ENCODE measurements at places on chromosomes 16 and 17.

GRCh38 chr17:70295329-70295728 lies 126.0 kb downstream of the KCNJ2 start:
- DNase-seq, result no peak

- no peak for DNase-seq
Observed at GRCh38 chr16:48612611-48613010, 2.6 kb upstream of the N4BP1 start.

DNA sequence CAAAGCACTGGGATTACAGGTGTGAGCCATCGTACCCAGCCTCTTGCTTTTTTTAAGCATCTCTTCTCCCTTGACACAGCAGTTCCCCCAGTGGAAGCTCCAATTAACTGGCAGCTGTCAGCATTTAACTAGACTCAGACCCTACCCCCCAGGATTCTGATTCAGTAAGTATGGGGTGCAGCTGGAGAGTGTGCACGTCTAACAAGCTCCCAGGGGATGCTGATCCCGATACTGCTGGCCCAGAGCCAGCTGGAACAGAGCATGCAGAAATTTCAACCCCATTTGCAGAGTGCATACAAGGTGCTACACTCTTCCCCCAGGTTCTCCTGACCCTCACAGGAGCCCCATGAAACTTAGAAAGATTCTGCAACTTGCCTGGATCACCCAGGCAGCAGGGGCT lies 27.7 kb upstream of the BCO1 start:
- DNase-seq, result no peak

DNA sequence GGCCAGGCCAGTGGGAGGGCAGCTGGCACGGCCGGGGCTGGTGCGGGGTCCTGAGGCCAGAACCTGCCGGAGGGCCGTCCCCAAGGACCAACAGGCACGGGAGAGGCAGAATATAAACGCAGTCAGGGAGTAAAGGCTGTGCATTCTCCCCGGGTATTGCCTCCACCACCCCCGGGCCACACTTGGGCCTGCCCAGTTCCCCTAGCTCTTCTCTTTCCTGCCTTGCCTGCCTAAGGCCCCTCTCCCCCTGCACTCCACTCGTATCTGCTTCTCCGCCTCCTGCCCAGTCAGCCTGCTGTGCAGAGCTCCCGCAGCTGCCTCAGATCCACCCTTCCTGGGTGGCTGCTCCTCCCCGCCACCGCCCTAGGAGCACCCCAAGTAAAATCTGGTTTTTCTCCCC lies 5.0 kb upstream of the RPH3AL start:
- DNase-seq, result no peak

GRCh38 chr17:58831780-58832179 lies 76.1 kb downstream of the PPM1E start:
- no peak for DNase-seq

DNA sequence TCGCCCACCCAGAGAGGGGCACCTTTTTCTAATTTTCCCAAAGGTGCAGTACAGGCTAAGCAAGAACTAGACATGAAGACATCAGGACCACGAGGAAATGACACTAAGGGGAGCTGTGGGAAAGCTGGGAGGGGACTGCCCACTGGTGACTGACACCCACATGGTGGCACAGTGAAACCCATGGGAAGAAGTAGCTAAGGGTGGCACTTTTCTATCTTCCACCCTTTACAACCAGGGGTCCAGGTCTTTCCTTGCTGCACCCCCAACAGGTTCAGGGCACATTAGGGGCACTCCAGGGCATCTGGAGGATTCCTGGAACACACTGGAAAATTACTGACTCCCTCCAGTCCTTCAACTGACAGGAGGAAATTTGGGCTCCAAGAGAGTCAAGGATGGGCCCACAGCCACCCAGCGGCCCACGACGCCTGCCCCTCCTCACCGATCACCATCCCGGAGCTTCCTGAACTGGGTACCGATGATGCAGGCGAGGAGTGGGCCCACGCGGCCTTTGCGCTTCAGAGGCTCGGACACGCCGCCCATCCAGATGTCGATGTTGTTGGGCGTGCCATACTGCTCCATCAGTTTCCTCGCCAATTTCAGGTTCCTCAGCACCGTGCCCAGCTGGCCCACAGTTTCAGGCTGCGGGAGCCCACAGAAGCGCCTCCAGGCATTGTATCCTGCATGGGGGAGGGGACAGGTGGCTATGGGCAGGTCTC lies 9.4 kb downstream of the MPO start:
- no peak for DNase-seq

GRCh38 chr16:19874026-19874425 lies 10.6 kb downstream of the GPRC5B start:
- DNase-seq, result no peak

GRCh38 chr16:88806491-88807111 lies 3.0 kb downstream of the CDT1 start:
- no peak for DNase-seq

DNA sequence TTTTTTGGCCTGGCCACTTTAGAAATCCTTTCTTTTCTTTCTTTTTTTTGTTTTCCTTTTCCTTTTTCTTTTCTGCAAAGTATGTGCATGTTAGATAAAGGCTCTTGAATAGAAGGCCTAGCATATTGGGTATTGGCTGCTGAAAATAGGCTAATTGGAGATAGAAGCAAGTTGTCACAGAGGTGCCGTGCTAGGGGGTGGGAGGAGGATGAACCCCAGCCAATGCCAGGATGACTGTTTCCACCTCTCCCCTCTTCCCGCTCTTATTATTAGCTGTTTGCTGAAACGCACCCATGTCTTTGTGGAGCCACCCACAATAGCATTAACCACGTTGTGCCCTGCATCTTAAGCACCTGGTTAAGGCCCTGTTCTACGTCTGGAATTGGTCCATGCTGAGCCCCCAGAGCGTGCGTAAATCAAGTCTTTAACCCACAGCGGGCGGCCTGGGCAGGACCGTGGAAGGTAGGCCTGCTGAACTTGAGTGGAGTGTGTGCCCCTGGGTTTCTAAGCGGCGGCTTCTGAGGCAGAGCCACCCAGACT lies 123.6 kb downstream of the MSI2 start:
- DNase-seq, result no peak

DNA sequence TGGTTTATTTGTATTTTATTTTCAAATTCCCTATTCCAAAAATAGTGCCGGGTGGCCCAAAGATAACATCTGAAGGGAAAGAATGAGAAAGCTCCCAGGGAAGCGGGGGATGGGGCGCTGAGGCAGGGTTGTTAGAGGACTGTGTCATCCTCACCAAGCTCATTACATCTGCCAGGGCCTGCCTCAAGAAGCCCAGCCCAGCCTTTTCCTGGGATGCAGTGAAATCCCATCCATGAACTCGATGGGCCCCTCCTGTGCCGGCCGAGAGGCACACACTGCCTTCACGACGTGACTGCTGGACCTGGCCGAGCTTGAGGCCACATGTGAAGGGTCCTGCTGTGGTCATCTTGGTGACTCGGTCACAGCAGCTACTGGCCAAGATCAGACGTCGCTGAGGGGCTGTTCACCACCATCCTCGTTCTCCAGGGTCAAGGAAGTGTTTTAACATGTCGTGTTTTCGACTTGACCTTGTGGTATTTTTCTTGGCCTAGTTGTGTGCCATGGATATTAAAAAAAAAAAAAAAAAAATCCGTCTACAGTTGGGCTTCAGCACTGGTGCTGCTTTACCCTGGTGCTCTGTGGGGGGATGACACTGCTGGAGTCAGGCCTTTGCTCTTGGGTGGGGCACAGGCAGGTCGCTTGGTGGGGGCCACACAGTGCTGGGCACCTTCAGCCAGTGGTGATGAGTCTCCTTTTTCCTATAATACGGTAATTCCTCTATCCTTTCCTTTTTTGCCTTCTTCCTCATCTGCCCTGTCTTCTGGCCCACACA lies 4.9 kb downstream of the TIMM22 start:
- DNase-seq, result peak; percentile 72

GRCh38 chr16:86519649-86520316 lies 9.5 kb downstream of the FOXF1 start:
- DNase-seq, result no peak

- no peak for DNase-seq
Observed at GRCh38 chr16:27402569-27402963, 592 bp downstream of the IL21R start.

DNA sequence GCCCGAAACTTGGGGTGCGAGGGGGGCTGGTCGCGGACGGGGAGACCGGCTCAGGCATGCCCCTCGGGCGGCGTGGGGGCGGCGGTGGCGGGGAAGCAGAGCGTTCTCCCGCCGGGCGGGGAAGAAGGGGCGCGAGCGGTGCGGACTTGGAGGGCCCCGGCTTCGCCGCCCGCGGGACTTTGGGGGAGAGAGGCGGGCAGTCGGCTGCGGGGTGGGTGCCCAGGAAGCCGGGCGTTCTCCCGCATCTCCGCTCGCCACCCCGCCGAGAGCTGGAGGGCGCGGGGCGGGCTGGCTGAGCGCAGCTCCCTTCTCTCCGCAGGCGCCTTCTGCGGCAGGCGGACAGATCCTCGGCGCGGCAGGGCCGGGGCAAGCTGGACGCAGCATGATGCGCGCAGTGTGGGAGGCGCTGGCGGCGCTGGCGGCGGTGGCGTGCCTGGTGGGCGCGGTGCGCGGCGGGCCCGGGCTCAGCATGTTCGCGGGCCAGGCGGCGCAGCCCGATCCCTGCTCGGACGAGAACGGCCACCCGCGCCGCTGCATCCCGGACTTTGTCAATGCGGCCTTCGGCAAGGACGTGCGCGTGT lies 772 bp downstream of the NTN1 start:
- DNase-seq, result peak; percentile 27

GRCh38 chr17:45963889-45964288 lies 35.2 kb upstream of the STH start:
- DNase-seq, result no peak

DNA sequence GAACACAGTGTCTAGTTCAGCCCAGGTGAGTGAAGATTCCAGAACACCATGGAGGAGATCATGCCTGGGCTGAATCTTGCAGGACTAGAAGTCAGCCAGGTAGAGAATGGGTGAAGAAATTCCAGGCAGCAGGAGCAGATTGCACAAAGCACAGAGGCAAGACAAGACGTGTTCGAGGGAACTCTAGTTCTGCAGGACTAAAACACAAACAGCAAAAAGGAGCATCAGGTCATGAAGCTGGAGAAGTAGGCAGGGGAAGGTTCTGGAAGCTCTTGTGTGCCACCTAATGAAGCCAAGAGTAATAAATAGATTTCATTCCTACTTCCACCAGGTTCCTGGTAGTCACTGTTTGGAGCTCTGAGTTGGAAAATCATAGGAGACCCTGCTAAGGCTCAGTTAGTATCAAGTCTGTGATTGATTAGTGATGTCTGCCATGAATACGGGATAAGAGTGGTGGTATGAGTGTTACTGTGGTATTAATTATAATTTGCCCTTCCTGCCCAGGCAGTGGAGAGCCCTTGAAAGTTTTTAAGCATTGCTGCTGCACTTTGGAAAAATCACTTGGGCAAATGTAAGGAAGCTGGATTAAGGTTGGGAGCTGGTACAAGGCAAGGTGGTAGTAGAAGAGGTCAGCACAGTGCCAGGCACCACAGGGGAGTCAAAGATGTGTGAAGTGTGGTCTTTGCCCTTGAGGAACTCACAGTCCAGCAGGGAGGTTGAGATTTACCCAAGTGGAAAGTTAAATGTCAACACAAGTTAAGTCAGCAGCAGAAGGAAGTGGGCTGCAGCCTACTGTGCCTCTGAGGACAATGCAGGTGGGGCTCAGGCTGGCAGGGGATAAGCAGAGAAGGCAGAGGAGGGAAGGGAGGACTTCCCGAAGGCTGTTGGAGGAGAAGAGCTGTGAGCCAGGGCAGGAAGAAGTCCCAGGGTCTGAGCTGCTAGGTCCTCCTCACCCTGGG lies 13.5 kb upstream of the FOXN1 start:
- DNase-seq, result no peak

DNA sequence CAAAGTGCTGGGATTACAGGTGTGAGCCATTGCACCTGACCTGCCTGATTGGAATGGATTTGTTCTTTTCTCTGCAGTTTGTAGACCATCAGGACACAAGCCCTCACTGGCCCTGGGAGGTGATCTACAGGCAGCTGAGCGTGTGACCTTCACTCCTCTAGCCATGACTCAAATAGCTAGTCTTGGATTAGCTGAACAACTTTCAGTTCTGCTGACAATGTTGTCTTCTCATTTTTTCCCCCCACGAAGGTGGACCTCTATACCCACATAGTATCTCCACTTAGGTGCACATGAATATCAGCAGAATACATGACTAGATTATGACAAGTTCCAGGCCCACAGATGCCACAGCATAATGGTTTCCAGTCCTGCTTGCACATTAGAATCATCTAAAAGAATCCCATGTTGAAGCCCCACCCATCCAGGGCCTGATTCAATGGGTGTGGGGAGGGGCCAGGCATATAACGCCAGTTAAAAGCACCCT lies 36.8 kb downstream of the HS3ST3B1 start:
- no peak for DNase-seq

DNA sequence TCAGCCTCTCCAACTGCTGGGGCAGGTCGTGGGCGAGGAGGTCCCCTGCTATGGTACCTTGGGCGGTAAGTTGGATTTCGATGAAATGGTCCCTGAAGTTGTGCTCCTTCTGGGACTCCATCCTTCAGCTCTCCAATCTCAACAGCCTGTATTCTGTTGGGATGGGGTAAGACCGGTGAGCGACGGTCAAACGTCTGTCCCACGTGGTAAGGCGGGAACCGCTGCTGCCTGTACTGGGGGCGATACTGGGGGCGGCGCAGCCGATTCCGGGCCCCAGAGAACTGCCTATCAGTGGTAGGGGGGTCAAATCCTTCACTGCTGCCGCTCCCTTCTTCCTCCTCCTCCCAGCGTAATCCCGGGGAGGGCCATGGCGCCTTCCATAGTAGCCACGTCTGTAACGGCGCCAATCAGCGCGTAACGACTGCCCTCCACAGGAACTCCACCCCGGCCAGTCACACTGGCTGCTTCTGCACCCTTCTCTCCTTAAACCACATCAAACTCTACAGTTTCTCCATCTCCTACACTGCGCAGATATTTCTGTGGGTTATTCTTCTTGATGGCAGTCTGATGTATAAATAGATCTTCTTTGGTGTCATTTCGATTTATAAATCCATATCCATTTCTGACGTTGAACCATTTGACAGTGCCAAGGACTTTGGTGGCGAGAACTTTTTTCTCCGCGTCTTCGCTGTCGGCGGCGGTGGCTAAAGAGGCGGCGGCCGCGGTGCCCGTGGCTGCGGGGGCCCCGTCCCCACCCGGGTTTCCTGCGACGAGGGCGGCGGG lies 41.1 kb downstream of the AHSP start:
- no peak for DNase-seq

DNA sequence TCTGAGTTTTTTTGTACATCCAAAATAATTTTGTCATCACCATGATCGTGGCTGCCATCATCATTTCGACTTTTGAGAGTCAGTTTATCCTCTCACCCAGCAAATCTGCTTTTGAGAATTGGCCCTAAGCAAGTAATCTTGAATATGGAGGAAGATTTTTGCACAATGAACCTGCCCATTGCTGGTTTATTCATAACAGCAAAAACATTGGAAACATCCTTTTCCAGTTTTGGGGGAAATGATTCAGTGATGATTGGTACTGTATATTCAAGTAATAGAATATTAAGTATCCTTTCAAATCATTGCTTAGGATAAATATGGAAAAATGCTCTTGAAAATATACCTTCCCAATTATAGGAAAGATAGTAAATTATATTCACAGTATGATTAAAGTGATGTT lies 53.1 kb downstream of the PRKCA start:
- DNase-seq, result no peak

All from astrocyte (in vitro differentiated cells and primary cell).